Gastroesophageal sphincter (tissue), 4 donors: ENCODE measurements at places on chromosomes 2 and 18. TPM values are rescaled to one million over a fixed set of nuclear protein-coding genes. Genes with fewer than 3 reads are reported as not detected.

- ATAC-seq: no peak
Measured at GRCh38 chr2:137031731-137032130, 266.4 kb downstream of the THSD7B start.

DNA sequence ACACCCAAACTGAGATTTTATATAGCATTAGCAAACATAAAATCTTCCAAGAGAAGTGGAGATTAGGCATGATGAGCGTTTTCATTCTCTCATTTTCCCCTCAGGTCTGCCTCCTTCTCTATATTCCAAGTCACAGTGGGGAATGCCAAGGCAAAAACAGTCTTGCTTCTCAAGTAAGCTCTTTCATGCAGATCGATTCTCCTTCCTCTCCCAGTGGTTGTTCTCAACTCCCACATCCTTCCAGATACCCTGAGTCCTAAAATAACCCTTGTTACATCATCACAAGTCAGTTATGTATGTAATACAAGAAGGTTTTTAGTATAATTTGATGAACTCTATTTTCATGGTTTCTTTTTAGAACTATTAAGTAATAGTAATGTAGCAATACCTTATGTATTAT is 150.6 kb downstream of the TXNL1 start:
- no peak for ATAC-seq

DNA sequence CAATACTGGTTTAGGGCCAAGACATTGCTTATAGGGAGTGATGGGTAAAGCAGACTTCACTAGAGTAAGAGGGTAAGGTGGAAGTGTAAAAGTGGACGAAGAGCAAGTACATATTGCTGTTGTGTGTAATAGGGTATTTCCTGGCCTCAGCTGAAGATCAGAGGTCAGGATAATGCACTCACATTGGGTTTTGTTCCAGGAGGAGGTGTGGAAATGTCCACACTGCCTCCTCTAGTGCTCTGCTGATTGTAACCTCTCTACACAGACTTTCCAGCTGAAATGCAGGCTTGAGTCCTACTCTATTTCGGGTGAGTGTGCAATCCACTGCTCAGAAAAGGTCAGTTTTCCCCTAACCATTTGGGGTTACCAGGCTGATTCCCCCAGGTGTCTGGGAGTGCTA is 41.7 kb upstream of the PLA2R1 start:
- no peak for ATAC-seq

DNA sequence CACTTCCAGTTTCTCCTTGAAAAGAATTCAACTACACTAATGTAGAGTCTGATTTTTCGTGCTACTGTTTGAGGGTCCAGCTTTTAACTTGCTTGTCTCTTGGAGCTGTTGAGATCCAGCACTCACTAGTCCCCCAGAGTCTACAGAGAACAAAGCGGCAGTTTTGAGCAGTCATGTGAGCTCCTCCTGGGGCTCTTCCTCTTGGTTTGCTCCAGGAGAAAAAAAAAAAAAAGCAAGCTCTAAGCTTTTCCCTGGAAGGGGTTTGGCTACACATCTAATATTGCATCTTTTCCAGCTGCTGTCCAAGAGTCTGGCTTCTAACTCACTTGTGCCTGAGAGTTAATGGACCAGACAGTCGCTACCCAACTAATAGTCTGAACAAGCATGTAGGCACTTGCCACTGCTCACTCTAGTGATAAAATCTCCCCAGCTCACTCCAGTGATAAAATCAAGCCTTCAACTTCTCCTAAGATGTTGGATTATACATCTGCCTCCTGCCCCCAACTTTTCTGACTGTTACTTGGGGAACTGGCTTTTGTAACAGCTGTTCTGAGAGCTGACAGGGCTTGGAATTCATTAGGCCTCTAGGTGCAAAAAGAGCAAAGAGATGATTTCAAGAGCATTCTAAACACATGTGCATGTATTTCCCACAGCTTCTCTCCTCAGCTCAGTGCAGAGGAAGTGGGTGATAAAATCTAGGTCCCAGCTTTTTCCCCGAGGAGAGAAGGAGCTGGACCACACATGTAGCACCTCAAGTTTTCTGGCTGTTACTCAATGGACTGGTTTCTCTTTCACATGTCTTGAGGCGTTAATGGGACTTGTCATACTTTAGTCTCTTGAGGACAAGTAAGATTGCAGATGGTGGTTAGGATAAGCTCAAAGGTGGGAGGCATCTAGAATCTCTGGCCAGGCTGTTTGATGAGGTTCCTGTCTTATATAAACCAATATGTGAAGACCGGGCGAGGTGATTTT is 750.5 kb downstream of the LRP1B start:
- no peak for ATAC-seq

- ATAC-seq: no peak
Measured at GRCh38 chr2:237300739-237301138, 113.2 kb downstream of the COL6A3 start.

DNA sequence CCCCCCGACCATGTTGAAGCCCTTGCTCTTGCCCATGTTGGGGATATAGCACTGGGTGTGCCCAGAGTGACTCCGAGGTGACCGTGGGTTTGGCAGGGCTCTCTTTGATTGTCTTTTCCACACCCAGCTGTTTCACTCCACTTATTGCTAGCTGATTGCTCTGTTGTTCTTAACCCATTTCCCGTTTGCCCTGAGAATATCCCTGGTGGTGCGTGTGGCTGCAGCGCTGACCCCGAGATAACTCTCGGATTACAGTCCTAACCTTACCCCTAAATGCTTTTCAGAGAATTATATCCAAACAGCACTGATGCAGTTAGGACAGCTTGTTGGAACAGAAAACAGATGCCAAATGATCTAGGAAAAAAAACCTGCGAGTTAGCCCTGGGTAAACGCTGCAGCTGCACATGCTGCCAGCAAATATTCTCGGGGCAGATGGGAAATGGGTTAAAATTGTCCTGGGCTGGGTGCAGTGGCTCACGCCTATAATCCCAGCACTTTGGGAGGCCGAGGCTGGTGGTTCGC is 34.3 kb upstream of the SNORC start:
- no peak for ATAC-seq

DNA sequence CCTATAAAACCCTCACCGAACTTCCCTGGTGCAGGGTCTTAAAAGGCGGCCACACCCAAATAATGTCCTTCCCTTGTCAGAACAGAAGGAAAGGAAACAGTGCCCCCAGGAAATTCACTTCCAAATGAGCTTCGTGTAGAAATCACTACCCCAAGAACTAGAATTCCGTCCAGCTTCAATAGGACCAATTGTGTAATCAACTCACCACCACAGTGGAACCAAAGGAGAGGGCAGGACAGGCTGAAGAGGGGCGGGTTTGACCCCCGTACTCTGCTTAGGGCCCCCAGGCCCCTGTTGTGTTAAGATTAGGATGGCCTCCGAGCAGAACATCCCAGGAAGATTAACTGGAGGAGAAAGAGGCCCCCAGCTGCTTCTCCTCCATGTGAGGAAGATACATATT is 24.1 kb downstream of the GPR35 start:
- no peak for ATAC-seq

DNA sequence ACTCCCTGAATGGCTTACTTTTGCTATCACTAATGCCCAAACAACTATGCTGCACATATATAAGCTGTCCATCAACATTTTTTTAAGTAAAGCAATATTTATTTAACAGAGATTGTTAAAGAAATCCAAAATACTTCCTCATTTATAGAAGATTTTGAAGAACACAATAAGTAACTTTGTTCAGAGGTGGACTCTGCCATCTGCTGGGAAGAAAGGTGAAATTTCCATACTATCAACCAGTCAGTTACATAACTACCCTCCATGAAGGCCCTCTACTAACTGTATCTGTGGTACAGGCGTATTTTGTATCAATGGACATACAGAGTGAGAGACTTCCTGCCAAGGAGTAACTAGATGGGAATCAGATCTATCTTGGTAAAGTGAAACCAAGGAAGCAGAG is 106.0 kb downstream of the DTNB start:
- no peak for ATAC-seq

GRCh38 chr18:42176599-42176998 is 221.6 kb downstream of the PIK3C3 start:
- ATAC-seq: no peak

DNA sequence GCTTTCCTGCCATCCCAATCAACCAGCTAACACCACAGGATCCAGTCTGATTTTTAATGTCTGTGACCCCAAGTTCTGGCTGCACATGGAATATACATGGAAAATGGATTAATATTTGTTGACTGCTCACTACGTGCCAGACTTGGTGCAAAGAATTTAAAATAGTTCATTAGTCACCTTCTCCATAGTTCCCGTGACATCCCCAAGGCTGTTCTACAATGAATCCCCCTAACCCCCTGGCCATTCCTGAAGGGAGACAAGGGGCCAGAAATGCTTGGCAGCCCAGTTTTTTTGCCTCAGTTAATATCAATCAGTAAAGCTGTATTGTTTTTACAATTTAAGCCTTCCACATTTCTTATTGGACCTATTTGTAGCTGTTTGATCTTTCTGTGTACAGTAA is 71.0 kb upstream of the ST3GAL5 start:
- no peak for ATAC-seq

DNA sequence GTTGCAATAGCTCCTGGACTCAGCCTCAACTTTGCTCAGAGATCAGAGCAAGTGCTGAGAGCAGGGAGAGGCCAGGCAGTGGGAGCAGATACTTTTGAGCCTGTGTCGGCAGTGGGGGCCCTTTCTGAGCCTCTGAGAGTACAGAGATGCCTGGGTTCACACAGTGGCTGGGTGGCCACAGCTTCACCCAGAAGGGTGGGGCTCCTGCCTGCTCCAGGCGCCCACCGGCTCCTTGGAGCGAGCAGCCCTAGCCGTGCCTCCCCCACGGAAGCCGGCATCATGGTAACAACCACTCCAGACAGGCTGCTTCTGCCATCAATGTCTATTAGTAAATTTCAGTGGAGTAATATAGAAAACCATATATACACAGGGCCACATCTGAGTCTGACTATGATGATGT is 619.2 kb upstream of the SETBP1 start:
- no peak for ATAC-seq

DNA sequence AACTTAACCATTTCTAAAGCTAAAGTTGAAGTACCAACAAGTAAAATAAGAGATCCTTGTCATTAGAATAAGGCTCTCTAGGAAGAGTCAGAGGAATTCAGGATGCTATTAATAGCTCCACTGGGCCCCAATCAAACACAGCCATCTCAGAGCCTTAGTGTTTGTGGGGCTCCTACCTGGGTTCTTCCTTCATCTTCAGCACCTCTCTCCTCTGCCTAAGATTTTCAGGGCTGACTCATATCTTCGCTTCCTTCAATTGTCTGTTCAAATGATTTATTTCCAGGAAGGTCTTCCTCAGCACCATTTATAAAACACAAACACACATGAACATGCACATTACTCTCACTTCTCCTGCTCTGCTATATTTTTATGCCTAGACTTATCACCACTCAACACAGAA is 119.5 kb downstream of the COL6A3 start:
- ATAC-seq: no peak

GRCh38 chr2:108993095-108993937 is 4.3 kb upstream of the EDAR start:
- ATAC-seq: no peak

GRCh38 chr2:240303896-240304745 is 131.3 kb upstream of the GPC1 start:
- no peak for ATAC-seq

- no peak for ATAC-seq
Measured at GRCh38 chr2:32012872-32013271, 2.1 kb upstream of the MEMO1 start.

GRCh38 chr18:27605107-27605834 is 420.2 kb upstream of the CHST9 start:
- ATAC-seq: no peak

ONECUT2 gene
- total RNA-seq: under 0.01 TPM

HOXD8 gene
- 2.3 TPM for total RNA-seq

EFHD1 gene
- 22.5 TPM for total RNA-seq
